EL (cell line): ENCODE measurements at places on chromosomes 13 and 19.

- DNase-seq: no peak
Observed at GRCh38 chr13:73304442-73304841, 245.6 kb downstream of the KLF5 start.

DNA sequence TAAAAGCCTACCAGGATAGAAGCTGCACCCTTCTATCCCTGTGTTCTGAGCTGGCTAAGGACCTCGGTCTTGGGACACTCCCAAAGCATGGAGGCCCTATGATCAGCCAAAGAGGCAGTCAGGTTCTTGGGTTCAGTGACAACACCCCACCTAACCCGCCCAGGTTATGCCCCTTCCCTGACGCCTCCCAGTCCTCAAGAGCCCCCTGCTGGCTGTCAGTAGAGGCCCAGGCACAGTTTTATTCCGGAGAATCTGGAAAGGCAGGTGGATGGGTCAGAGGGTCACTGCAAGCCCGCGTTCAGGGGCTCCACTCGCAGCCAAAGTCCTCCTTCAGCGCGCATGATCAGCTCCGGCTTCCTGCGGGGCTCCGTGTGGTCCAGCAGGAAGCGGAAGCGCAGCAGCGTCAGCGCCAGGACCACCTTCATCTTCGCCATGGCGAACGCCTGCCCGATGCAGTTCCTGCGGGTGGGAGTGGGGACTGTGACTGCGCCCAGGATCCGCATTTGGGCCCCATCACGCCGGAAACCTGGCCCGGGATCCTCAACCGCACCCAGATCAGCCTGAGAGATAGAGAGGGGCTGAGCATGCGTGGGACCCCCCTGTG, 22.3 kb downstream of the OR10H3 start:
- no peak for DNase-seq

- no peak for DNase-seq
Observed at GRCh38 chr13:102940143-102940542, 94.3 kb downstream of the ERCC5 start.

- peak; percentile 75 for DNase-seq
Observed at GRCh38 chr19:43784981-43785808, 4.4 kb upstream of the KCNN4 start.

DNA sequence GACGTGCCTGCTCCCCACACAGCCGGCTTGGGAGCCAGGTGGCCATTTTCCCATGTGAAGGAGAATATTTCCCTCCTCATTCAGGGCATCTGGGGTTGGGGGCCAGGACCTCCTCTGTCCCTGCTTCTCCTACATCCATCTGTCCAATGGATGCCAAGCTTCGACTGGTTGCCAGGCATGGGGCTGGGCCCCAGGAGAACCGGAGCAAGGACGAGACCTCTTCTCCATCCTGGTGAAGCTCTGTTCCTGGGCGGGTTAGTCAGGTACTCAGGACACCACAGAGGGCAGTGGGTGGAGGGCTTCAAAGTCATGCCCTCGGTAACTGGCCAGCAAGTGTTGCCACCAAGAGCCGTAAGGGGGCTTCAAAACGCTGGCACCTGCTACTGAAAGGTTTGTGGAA, 22.3 kb upstream of the SLC15A1 start:
- DNase-seq: no peak

- no peak for DNase-seq
Observed at GRCh38 chr13:20981370-20982095, 79.0 kb upstream of the XPO4 start.

DNA sequence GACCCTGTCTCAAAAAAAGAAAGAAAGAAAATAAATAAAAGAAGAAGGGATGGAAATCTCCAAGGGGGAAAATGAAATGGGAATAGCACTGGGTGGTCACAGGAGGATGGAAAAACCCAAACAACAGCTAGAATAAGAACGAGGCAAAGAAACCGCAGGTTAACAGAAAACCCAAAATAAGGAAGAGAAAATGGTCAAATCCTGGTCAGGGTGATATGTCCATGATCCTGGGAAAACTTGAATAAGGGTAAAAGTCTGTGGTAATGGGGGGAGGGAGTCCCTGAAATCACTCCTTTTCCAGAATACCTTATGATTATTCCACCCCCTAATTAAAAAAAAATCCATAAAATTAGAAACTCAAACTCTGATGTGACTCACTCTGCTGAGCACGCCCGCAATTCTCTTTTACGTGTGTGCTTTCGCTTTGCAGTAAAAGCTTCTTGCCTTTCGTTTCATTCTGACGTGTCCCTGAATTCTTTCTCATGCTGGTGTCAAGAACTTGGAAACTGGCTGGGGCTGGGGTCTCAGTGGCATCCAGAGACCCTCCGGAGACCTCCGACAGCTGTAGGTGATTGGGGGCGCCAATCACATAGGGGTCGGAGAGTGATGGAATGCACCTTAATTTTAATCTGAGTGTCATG, 4.3 kb upstream of the NAXD start:
- DNase-seq: no peak

GRCh38 chr13:112112534-112113276, 45.8 kb downstream of the SOX1 start:
- DNase-seq: no peak

DNA sequence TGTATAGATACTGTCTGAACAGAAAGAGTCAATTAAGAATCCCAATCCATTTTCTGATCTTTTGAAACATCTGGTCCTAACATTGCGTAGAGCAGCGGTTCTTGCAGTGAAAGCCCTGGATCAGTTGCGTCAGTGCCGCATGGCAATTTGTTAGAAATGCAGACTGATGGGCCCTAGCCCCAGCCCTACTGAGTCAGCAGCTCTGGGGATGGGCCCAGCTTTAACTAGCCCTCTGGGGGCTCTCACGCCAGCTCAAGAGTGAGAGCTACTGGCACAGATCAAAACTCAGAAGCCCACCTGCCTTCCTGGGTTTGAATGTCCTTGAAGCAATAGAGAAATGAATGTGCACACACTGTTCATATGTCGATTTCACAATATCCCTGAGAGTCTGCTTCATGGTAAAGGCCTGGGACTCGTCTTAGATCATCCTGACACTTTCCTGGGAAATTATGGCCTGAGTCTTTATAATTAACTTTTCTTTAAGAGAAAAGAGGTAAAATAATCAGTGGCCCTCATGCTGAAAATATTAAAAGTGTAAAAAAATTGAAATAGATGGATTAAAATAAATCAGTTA, 206.8 kb upstream of the TMTC4 start:
- DNase-seq: no peak

DNA sequence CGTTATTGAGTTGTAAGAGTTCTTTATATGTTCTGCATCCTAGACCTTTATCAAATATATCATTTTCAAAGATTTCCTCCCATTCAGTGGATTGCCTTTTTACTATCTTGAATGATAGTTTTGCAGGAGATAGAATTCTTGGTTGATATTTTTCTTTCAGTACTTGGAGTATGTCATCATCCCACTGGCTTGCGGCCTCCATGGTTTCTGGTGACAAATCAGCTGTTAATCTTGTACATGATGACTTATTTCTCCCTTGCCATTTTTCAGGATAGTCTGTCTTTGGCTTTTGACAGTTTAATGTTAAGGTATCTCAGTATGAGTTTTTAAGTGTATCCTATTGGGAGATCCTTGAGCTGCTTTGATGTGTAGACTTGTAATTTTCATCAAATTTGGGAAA, 8.5 kb downstream of the ZNF557 start:
- no peak for DNase-seq

GRCh38 chr19:11745869-11746268, 7.1 kb upstream of the ZNF823 start:
- DNase-seq: no peak

GRCh38 chr19:9498183-9498902, at the start of gene ZNF560:
TSS of gene ZNF560 (minus strand) at chr19:9498616. CDS start at chr19:9475313, 23,303 bp downstream.
- peak; percentile 41 for DNase-seq

- DNase-seq: no peak
Observed at GRCh38 chr19:17554968-17555479, 425 bp upstream of the COLGALT1 start.

- DNase-seq: no peak
Observed at GRCh38 chr13:95352486-95352885, 51.2 kb upstream of the ABCC4 start.

GRCh38 chr13:45138282-45138681, 18.0 kb downstream of the GTF2F2 start:
- no peak for DNase-seq

DNA sequence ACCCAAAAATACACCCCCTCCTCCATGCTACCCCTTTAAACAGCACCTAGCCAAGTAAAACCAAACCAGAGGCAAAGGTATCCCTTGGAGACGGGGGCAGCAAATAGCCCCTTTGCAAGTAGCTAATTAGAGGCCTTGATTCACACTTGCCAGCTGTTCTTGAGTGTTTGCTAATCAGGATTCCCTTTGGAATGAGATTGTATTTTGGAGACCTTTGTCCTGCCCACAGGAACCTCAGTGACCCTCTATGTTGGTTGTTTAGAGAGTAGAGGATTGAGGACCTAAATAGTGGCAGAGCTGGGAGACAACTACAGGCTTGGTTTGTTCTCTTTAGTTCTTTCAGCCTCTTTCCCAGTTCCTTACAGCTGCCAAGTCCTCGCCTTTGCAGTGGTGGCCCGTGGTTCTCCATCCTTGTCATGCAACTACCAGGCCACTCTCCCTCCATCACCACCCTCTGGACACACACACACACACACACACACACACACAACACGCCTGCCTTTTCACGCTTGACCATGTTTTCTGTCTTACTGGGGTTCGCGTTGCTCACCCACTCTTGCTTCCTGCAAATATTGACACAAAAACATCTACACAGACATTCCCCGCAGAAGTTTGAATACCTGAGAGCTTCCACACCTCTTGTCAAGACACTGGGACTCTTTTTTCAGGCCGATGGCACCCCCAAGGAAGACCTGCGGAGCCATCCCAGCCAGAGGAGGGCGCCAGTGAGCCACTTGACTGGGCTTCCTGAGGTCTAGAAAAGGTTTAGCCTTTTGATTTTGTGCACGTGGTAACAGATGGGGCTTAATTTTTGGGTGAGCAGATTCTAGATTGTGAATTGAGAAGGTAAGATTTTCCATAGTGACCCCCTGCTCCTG, 80.0 kb upstream of the GPR183 start:
- peak; percentile 29 for DNase-seq

GRCh38 chr19:12843328-12843727, 5.0 kb downstream of the MAST1 start:
- no peak for DNase-seq

DNA sequence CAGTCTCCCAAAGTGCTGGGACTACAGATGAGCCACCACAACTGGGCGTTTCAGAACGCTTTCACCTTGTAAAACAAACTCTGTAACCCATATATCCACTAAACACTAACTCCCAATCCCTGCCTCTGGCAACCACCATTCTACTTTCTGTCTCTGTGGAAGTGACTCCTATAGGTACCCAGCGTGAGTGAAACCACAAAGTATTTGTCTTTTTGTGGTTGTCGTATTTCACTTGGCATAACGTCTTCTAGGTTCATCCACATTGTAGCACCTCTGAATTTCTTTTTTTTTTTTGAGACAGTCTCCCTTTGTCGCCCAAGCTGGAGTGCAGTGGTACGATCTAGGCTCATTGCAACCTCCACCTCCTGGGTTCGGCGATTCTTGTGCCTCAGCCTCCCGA, 44.8 kb downstream of the BRD4 start:
- DNase-seq: no peak

DNA sequence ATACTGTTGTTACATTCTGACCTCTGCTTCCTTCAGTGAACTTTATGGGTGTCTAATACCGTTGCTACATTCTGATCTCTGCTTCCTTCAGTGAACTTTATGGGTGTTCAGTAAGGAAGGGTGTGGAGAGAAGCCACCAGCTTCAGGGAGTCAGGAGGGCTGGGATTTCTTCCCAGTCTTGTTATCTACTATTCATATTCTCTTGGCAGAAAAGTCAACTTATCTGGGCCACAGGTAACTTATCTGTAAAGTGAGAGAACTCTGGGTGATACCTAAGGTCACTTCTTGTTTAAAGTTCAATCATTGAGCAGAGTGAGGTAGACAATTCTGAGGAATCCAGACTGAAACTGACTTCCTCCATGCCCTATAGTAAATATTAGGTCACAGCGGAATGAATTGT, 71.2 kb upstream of the STK24 start:
- no peak for DNase-seq

- DNase-seq: no peak
Observed at GRCh38 chr19:19788015-19788414, 33.5 kb downstream of the ZNF506 start.

DNA sequence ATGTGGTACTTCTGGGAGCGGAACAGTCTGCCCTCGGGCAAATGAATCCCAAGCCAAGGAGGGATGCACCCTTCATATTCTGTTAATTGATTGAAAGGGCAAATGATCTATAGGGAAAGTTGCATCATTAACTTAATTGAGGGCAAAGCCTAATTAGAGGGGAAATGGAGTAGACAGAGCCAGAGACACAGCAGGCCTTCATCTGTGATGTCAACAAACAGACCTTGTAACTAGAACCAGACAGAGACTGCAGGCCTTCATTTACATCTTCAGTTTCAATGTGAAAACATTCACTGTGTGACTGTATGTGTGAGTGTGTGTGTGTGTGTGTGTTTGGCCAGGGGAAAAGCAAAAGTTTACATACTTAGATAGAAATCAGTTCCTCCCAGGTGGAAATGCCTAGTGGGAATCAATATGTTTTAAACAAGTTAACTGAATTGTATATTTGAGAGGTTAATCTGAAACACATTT, 126.4 kb downstream of the SPRY2 start:
- DNase-seq: no peak

- DNase-seq: no peak
Observed at GRCh38 chr13:28097503-28097902, 2.9 kb downstream of the FLT3 start.

GRCh38 chr13:21671620-21672286, 880 bp downstream of the FGF9 start:
- no peak for DNase-seq

GRCh38 chr13:111627596-111627995, 307.2 kb downstream of the TEX29 start:
- no peak for DNase-seq

- peak; percentile 33 for DNase-seq
Observed at GRCh38 chr13:93248627-93249047, 22.0 kb downstream of the GPC6 start.

DNA sequence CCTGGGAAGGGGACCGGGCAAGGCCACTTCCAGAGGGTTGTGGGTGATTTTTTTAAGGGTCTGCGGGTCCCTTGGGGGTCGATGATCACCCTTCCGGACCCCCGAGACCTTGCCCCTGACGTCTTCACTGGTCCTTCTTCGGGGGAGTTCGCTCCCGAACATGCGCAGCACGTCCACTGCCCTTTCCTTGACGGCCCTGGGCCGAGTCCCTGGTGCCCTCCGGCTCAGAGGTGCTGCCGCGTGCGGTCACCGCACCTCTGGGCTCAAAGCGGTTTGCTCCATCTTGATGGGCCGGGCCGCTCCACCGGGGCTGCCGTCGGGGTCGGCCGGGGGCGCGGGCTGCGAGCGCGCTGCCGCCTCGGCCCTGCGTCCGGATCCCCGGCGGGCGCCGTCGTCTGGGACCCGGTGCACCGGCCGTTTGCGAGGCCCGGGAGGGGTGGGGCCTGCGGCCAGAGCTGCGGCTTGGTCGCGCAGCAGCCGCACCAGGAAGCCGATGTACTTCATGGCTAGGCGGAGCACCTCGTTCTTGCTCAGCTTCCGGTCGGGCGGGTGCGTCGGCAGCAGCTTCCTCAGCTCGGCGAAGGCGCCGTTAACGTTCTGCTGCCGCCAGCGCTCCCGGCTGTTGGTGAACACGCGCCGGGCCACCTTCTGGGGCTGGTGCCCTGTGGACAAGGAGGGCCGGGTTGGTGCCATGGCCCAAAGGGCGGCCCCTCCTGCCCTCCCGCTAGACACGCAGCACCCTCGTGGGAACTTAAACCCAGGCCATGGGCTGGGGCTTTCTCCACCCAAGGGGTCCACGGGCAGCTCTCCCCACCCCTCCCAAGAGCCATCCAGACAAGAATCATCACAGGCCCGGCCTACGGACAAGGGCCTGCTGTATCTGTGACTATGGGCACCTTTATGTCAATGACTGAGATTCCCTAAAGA, 3.3 kb downstream of the LYL1 start:
- DNase-seq: peak; percentile 67
